ENCODE measurements at places on chromosomes 13 and 19.

- no peak for DNase-seq
Measured at GRCh38 chr13:112112534-112113276, 45.8 kb downstream of the SOX1 start.

DNA sequence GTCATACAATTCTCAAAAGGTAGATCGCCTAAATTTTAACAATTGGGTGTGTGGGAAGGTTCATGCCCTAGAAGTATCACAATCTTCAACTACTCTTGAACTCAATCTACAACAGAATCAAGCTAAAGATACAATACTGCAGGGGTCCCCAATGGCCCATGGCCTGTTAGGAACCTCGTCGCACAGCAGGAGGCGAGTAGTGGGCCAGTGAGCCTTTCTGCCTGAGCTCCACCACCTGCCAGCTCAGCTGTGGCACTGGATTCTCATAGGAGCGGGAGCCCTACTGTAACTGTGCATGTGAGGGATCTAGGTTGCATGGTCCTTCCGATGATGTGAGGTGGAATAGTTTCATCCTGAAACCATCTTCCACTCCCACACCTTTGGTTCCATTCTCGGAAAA, 230.6 kb downstream of the KLF12 start:
- no peak for DNase-seq

DNA sequence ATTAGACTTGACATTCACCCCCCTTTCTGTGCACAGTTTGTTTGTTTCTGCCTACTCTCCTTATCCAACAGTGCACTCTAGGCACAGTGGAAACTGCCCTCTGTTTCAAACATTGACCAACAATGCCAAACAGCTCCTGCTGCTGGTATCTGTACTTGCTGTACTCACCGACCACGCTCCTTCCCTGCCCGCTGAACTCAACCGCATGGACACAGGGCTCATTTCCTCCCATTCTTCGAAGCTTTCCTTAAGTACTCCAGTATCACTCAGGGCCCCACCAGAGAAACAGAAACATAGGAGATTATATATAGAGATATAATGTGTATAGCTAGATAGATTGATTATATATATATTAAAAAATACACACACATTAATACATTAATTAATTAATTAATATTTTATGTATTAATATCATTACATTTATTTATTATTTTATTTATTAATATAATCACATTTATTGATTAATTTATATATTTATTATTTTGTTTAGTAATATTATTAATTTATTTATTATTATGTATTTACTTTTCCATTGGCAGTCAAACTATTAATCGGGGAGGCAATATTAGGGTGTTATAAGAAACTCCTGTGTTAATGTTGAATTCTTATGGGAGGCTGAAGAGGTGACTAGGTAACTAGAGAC, 1528.2 kb downstream of the EFNB2 start:
- DNase-seq = no peak

DNA sequence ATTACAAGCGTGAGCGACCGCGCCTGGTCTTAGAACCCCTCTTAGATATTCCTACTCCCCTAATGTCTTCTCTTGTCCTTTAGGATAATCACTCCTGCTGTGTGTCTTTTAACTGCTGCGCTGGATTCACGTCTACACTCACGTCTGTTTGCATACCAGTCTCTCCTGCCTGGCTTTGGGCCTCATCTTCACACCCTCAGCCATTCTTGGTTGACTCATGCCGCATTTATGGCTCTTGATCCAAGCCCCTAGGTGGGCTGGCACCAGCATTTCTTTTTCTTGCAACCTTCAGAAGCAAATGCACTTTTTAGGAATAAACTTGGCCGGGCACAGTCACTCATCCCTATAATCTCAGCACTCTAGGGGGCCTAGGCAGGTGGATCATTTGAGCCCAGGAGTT, 22.7 kb downstream of the MYO9B start:
- no peak for DNase-seq

DNA sequence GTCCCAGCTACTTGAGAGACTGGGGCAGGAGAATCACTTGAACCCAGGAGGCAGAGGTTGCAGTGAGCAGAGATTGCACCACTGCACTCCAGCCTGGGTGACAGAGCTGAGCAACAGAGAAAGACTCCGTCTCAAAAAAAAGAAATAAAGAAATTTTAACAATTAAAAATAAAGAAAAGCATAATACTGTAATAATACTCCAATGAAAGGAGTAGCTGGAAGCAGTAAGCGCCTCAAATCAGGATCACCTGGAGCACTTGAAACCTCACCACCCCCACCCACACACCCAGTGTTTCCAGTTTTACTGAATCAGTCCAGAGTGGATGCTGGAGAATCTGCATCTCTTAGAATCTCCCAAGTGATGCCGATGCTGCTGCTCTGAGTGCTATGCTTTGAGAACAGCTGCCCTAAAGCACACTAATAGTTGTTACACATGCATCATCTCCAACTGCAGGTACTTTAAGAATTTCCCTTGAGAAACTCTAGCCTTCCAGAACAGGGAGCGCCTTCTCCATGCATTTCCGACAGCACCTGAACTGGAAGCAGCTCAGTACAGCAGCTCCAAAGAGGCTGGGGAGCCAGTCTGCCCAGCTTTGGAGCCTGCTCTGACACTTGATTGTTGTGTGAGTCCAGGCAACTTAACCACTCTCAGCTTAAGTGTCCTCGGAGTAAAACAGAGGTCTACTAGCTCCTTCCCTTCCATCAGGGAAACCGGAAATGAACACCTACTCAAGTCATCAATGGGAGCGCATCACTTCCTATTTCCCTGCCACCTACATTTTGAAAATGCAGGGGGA, 2.9 kb downstream of the ABCC4 start:
- DNase-seq = no peak

- no peak for DNase-seq
Measured at GRCh38 chr19:8308891-8309291, 733 bp upstream of the CD320 start.

- DNase-seq = no peak
Measured at GRCh38 chr13:27000686-27001085, 170.9 kb downstream of the USP12 start.

DNA sequence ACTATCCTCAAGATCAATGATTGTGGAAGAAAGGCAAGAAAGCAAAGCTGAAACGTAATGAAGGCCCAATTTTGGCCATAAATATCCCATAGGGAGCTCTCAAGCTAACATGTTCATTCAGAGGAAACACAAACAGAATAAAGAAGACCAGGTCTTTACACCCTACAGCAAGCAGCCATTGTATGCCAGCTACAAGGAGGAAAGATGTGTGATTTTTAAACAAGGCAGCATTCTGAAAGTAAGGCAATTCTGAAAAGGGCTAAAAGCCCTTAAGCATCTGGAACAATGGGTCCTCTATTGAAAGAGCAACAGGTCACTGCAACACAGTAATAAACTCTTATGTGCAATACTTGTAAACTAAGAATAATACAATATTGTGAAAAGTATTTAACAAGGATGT, 1002.4 kb downstream of the SLITRK1 start:
- DNase-seq = no peak

- DNase-seq = no peak
Measured at GRCh38 chr13:111429064-111429558, 108.7 kb downstream of the TEX29 start.

DNA sequence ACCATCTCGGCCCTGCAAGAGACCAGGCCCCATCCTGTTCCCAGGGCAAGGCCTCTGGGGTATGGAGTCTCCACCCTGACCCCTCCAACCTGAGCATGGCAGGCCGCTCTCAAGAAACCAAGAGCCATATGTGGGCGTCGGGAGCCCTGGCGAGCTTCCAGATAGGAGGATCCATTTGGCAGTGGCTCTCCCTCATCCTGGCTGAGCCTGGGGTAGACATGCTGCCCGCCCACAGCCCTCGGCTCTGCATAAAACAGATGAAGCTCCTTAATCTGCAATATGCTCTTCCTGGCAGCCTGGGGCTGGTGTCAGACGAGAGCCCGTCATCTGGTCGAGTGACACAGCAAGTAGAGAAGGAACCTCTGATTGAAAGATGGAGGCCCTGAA, 6.1 kb downstream of the ATP13A1 start:
- peak; percentile 27 for DNase-seq

DNA sequence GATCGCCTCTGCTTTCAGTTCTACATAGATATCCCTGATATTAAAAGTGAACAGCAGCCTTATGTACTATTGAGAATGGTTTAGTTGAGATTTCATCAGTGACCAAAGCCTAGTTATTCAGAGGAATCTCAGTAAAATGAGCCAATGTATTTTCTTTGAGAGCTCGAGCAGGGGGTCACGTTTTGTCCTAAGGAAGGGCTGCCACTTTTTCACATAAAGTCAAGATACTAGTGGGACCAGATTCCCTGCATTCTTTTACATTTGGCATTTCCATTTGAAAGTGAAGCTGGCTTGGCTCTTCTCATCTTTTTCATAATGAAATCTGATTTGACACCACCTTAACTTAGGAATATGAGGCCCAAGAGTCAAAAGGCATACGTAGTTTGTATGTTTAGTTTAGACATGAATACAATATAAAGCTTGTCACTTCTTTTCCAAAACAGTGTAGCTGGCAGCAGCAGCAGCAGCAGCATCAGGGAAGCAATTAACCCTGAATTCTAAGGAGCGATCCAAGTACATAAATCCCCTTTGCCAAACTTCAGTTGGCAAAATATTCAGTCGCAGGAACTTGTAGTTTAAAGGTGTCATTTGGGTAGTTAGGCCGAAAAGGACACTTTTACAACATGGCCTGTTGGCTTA, 1752.2 kb upstream of the PCDH20 start:
- no peak for DNase-seq

DNA sequence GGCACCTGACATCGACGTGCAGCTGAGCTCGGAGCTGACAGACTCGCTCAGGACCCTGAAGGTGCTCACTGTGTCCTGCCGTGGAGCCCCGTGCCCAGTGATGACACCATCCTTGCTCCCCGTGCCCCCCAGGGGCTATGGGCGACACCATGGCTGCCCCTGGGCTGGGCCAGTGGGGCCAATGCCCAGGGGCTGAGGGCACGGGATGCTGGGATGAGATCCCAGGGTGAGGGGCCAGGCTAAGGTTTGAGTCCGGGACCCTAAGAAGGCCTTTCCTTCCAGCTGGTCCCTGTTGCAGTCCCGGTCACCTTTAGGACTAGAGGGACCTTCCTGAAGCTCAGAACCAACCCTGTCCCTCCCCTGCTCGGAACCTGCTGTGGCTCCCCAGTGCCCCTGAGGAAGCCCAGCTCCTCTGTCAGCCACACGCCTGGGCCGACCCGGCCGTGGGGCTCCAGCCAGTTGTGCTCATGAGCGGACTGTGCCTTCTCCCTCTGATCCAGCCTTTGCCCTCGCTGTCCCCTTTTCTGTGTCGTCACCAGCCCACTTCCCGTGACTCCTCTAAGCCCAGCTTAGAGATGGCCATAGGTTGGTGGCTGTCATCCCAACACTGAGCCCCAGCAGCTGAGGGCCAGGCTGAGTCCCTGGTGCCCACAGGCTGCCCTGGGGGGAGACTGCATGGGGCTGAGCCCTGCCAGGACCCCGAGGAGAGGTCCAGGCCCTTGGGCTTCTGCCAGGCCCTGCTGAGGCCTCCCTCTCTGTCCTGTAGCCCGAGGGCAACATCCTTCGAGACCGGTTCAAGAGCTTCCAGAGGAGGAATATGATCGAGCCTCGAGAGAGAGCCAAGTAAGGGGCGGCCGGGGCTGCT, 10.6 kb downstream of the NOP53 start:
- no peak for DNase-seq

- no peak for DNase-seq
Measured at GRCh38 chr13:69566104-69566716, 541.4 kb upstream of the ATXN8OS start.

- DNase-seq = no peak
Measured at GRCh38 chr13:24038405-24038804, 122.1 kb upstream of the SPATA13 start.

DNA sequence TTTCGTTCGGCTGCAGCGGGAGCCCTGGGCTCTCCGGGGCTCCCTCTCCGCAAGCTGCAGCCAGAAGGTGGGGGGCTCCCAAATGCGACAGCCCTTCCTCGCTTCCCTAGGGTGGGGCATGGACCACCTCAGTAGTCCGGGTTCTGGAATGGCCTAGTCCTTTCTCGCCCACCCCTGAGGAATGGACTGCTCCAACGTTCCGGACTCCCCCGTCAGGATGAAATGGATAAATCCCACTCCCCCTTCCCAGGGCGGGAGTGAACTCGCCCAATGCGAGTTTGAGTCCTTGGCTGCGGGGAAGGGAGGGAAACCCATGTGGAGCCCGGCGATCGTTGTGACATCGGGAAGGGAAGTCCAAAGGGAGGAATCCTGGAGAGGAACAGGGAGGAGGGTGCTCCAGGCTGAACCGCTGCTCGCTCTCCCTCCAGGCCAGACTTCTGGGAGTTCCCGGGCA, 5.5 kb downstream of the HRC start:
- DNase-seq = peak; percentile 73

DNA sequence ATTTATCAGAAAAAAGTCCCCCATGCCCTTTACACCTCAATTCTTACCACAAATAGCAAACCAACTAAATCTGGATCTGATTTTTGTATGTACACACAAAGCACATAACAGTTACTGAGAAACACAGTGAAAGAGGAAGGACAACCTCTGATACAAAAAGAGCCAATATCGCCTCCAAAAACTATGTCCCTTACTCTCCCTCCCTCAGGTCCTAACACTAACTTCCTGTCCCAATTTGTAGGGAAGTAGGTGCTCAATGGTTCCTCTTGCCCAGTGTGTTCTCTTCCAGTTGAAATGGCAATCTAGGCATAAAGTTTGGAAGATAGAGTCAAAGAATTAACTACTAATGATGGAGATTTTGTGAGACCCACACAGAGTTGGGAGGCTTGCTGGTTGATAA, 15.8 kb upstream of the FPR3 start:
- DNase-seq = no peak

- no peak for DNase-seq
Measured at GRCh38 chr19:1079566-1080111, 12.7 kb downstream of the ARHGAP45 start.

DNA sequence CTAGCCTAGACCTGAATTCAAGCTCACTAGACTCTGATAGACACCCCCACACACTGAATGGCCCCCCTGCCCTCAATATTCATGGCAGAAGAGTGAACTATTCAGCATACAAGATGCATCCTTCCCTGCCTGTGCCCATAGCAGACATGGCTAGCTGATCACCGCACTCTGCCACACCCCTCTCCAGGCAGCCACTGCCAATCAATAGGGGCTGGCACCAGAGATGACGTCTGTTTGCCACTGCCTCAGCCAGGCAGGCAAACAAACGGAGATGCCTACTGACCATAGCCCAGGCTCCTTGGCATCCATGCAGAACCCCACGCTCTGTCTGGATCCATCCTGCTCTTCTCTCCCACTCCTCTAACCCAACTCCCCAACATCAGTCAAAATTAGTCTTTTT, 13.8 kb upstream of the NPAS1 start:
- no peak for DNase-seq

Data from nucleus accumbens (tissue), 56 donors.